ENCODE measurements at places on chromosomes 3 and 15.

GRCh38 chr3:56003129-56003528, 465.1 kb downstream of the ERC2 start:
- no peak for DNase-seq

DNA sequence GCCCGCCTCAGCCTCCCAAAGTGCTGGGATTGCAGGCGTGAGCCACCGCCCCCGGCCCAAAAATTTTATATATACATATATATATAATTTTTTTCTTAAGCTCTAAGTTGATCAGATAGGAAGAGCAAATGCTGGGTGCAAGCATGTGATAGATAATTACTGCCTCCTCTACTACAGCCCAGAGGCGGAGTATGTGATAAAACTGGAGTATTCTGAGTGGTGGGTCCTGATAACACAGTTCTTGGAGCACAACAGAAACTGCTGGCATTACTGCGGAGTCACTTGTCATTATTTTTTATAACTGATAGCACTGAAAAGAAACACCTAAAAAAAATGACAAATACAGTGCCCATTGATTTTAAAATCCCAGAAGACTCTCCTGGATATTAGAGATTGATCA, 41.1 kb upstream of the STT3B start:
- no peak for DNase-seq

DNA sequence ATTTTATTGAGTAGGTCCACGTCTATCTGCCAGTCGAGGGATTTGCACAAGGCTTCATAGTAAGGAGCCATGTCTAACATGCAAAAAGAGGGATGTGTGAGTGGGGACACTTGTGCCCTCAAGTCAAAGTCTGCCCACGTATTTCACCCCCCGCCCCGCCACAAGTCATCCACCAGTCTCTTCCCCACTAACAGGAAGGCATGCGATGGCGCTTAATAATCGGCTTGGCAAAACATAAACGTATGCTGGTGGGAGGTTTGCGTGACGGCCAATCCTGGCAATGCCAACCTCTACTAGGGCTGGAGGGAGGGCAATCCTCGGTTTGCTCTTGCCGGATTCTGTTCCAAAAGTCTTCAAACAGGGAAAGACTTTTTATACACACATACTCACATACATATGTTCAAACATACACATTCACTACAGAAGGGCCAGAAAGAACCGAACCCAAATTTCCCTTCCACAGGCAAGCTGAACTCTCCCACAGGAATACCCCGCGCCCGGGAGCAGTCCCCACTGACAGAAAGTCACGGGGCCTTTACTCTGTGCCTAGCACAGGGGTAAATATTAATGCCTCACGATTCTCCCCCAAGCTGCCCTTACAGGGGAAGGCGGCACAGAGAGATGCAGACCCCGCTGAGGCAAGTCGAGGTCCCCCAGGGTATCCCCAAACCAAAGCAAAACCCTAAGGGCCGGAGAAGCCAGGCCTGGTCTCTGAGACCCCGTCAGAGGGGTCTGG, 675 bp downstream of the PSMD6 start:
- DNase-seq: no peak

DNA sequence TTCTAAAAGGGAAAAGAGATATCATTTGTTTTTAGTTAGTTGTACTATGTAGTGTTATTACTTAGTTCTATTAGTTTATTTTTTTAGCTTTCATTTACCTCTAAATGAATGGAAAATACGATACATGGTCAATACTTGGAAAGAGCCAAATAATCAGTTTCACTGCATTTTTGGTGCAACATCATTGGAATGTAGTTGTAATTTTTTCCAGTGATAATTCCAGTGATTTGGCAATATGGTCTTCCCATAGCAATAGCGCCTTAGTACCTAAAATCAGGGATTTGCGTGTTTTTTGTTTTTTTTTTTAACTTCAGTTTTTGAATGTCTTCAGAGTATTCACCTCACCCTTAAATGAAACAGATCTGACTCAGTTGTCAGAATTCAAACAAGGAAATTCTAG, 41.8 kb downstream of the RAB8B start:
- no peak for DNase-seq

DNA sequence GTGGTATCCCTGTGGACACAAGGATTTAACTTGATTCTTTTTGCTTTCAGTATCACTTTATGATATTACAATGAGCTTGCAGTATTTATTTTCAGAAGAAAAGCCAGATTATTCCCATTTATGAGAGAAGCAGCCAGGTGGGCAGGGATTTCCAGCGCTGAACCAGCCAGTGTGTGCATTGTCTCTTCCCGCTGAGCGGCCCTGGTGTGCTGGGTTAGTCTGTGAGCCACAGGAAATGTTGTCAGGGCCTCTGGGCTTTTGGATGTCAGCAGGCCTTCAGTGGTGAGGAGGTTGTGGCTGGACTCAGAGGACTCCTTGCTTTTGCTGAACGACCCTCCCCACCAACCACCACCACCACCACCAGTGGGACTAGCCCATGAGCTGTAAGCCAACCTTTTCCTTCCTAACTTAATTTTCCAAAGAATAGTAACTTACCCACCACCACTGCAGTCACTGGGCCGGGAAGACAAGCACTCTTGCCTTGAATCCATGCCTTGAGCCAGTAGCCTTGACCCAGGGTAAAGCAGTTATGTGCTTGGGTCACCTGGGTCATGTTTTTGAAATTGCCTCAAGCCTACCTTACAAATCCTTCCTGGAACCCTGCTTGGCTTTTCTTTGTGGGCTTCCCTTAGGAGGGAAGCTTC, 33.1 kb downstream of the FLNB start:
- DNase-seq: no peak

- DNase-seq: no peak
Observed at GRCh38 chr3:128482666-128483656, 10.0 kb downstream of the GATA2 start.

DNA sequence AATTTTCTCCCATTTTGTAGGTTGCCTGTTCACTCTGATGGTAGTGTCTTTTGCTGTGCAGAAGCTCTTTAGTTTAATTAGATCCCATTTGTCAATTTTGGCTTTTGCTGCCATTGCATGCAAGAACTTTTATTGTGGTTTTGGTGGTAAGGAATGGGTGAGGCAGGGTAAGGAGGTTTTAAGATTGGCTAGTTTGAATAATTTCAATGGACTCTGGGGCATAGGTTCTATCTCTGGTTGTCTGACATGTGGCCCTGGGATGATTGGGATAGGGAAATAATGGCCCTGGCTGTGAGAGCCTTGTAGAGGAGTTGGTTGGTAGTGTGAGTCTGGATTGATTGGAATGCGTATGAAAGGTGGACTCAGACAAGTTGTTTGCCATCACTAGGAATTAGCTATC, 38.0 kb downstream of the SEC22A start:
- DNase-seq: no peak

GRCh38 chr3:177890359-177890683, 645.9 kb upstream of the KCNMB2 start:
- no peak for DNase-seq

- no peak for DNase-seq
Observed at GRCh38 chr15:85016275-85016674, 34.6 kb downstream of the PDE8A start.
